Activated CD8-positive, alpha-beta memory T cell treated with anti-CD3 and anti-CD28 coated beads for 48 hours (primary cell): ENCODE measurements at places on chromosomes 1 and 21.
A peak's percentile ranks its signal among the peaks of the same experiment; 100 is the strongest.

DNA sequence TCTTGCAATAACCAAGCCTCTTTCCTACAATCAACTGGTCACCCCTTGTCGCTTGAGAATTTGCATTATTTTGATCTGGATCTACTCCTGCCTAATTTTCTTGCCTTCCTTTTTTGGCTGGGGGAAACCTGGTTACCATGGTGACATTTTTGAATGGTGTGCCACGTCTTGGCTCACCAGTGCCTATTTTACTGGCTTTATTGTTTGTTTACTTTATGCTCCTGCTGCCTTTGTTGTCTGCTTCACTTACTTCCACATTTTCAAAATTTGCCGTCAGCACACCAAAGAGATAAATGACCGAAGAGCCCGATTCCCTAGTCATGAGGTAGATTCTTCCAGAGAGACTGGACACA is 743 bp downstream of the GPR52 start:
- no peak for DNase-seq

DNA sequence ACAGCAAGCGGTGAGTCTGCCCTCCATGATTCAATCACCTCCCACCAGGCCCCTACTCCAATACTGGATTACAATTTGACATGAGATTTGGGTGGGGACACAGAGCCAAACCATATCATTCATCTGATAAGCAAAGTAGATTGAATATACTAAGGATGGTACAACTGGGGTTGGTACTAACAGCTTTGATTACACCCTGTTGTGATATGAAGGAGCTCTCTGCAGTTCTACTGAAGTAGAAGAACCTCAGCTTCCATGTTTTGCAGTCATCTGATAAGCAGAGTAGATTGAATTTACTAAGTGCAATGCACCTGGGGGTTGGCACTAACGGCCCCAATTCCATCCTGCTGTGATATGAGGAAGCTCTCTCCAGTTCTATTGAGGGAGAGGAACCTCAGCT is 31.1 kb downstream of the RWDD3 start:
- no peak for DNase-seq

- no peak for DNase-seq
Observed at GRCh38 chr21:23694390-23694789, 1912.9 kb downstream of the MRPL39 start.

DNA sequence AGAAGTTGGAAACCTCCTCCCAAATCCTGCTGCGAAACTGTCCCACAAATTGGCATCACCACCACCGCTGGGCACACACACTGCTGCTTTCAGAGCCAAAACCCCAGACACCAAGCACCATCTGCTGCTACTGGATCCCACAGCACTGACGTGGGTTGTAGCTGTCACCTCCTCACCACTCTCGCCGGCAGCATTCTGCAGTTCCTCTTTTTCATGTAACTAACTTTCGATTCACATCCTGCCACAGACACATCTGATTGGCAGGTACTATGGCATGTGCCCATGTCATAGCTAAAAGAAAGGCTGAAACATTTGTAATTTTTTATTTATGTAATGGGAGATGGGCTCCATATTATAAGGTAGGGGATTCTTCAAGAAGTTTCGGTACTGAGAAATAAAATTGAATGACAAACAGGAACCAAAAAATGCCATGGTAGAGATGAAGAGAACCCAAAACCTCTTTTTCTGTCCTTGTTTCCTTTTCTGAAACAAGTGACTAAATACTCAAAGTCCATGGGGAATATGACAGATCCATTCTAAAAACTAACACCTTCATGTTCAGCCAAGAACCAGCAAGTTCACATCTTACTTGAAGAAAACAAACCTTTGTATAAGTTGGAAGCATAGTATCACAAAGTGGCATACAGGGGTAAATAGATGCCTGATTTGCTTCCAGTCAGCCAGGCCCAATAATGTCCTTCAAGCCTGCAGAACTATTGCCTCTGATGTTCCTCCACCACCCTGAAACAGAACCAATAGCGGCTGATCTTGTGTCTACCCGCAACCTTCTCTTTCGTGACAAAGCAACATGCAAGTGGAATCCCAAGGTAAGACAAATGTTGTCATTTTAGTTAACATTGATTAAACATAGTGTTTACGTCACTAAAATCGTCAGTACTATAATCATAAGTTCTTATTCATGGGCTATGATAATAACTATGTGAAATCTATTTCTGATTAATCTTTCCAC is 26.6 kb upstream of the RGS13 start:
- DNase-seq = peak; percentile 5

DNA sequence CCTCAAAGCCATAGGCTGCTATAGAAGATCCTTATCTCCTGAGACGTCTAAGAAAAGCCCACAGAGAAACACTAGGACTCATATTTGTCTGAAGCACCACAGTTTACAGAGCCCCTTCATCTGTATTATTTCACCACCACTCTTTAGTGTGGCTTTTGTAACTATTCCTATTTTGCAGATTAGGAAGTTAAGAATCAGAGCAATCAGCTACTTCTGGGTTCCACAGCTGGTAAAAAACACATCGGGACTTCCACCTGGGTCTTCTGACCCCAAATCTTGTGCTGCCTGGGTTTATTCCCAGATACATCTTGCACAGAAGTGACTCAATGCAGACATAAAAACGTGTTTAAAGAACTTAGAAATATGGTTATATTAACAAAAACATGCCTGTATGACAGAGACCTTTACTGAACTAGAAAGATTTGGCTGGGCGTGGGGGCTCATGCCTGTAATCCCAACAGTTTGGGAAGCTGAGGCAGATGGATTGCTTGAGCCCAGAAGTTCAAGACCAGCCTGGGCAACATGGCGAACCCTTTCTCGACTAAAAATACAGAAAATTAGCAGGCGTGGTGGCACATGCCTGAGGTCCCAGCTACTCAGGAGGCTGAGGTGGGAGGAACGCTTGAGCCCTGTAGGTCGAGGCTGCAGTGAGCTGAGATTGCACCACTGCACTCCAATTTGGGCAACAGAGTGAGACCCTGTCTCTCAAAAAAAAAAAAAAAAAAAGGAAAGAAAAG is 40.9 kb downstream of the ELK4 start:
- DNase-seq = no peak

- DNase-seq = no peak
Observed at GRCh38 chr21:19340303-19340702, 936.7 kb upstream of the TMPRSS15 start.

DNA sequence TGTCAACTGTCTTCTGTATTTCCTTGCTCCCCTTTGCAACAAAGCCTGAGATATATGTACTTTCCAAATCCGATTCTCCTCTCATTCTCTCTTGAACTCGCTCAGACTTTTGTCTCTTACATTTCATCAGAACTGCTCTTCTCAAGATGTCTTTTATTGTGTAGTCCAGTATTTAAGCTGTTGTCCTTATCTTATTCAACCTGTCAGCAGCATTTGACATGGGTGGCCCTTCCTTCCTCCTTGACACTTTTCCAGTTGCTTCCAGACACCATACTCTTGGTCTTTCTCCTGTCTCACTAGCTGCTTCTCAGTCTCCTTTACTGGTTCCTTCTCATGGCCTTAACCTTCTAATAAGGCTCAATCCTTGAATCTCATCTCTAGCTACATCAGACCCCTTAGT is 47.0 kb downstream of the TSNAX start:
- DNase-seq = no peak

- DNase-seq = no peak
Observed at GRCh38 chr1:116573431-116574095, 2.7 kb upstream of the CD58 start.

- DNase-seq = no peak
Observed at GRCh38 chr1:67142931-67143330, 8.2 kb upstream of the C1orf141 start.

- DNase-seq = no peak
Observed at GRCh38 chr1:204186597-204186996, 9.7 kb downstream of the KISS1 start.

- no peak for DNase-seq
Observed at GRCh38 chr1:181452746-181453145, 30.6 kb upstream of the CACNA1E start.

- DNase-seq = no peak
Observed at GRCh38 chr1:220500372-220500771, 27.6 kb upstream of the MARK1 start.

GRCh38 chr1:63705078-63705477 is 68.7 kb upstream of the ROR1 start:
- DNase-seq = no peak

GRCh38 chr1:22816067-22816775 is 105.6 kb downstream of the EPHB2 start:
- no peak for DNase-seq

GRCh38 chr1:100719490-100719889 is at the start of gene VCAM1:
Gene VCAM1 (plus strand): TSS chr1:100719742. CDS start chr1:100719861, 119 bp downstream.
- DNase-seq = peak; percentile 3

GRCh38 chr1:226109829-226110248 is 47.3 kb downstream of the H3-3A start:
- peak; percentile 70 for DNase-seq

DNA sequence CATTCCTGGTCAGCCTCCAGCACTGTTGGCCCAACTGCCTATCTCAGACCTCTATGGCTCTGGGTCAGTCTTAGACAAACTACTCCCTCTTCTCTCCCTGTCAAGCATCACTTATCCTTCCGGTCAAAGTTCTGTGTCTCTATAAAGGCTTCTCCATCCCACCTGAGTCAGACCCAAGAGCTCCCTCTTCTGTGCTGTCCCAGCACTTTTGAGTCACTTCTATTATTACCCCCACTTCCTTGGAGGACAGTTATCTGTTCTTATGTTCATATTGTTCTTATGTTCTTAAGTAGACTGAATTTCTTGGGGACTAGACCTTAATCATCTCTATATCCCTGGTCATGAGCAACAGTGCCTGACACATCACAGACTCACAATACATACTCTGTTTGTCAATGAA is 29.2 kb upstream of the IL10 start:
- DNase-seq = no peak

DNA sequence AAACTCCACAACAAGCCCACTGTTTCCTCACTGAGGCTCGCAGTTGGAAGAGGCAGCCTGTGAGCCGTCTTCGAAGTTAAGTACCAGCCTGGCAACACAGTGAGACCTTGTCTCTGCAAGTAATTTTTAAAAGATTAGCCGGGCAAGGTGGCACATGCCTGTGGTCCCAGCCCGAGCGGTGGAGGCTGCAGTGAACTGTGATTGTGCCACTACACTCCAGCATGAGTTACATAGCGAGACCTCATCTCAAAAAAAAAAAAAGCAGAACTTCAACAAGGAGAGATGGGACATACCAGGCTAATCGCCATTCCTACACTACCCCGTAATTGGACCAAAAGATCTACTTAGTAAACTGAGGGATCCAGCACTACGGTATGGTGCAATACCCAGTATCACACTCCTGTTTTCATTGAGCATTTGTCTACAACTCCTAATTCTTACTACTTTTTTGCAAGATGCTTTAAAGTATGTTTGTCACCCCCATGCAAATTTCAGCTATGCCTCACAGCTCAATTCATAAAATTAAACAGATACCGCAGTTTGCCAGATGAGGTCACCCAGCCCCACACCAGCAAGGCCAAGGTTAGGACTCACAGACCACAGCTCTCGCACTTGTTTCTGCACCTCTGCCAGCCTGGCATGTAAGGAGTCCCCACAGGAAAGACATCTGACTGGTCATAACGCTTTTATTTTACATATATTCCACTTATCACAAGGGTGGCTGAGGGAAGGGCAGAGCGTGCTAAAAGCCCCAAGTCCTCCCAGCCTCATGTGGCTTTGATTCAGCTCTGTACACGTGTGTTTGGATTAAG is 21.0 kb downstream of the SDE2 start:
- no peak for DNase-seq

DNA sequence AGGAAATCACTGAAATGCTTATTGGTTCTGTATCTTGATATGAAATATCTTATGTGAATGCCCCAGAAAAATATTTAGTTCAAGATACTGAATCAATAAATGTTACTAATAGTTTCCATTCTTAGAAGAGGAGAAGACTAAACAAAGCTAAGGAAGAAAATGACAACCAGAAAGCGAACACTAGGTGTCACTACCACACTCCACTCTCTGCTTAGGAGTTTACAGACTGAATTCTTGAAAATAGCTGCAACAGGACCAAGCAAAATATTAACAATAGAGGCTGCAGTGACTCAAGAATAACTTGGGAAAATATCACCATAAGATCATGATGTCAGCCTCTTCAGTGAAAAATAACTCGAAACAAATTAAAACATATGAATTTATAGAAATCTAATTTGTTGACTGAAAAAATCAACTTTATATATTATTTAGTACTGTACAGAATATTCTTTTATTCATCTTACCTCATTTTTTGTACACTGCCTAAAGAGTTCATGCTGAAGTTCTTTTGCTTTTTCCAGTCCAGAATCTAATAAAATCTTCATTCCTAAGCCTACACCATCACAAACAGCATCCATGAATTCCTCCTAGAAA is 61.6 kb downstream of the KIF14 start:
- no peak for DNase-seq

- DNase-seq = no peak
Observed at GRCh38 chr1:25897754-25898153, 8.5 kb downstream of the STMN1 start.

GRCh38 chr1:222464841-222465210 is 83.1 kb downstream of the HHIPL2 start:
- peak; percentile 78 for DNase-seq

GRCh38 chr21:30014886-30015285 is 75.1 kb upstream of the GRIK1 start:
- no peak for DNase-seq

DNA sequence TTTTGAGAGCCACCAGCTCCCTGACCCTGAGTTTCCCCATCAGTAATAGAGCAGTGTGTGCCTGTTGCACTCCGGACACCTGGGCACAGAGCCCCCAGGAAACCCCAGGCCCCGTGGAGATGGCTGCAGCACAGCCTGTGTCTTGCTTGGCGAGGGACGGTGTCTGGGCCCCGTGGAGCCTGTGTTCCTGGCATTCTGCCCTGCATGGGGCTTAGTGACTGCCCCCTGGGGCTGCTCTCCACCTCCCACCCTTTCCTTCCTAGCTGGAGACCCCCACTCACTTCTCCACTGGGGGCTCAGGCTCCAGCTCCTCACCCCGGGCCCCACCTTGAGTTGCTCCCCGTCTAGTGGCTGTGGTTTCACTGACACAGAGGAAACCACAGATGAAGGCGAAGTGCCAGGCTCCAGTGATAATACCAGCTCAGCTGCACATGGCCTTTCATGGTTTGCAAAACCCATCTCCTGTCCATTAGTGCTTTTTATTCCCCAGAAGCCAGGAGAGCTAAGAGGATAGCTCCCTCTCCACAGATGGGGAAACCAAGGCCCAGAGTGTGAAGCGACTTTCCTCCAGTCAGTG is 39.4 kb downstream of the DMRTB1 start:
- DNase-seq = no peak

GRCh38 chr1:220879509-220880361 is 492 bp downstream of the HLX start:
- no peak for DNase-seq

GRCh38 chr1:149849947-149850360 is 49.4 kb upstream of the BOLA1 start:
- DNase-seq = no peak

GRCh38 chr1:221891708-221892107 is 149.8 kb upstream of the DUSP10 start:
- DNase-seq = no peak

GRCh38 chr1:201171063-201172036 is 17.1 kb upstream of the TMEM9 start:
- peak; percentile 33 for DNase-seq

- no peak for DNase-seq
Observed at GRCh38 chr1:58837886-58838285, 54.0 kb upstream of the JUN start.

- DNase-seq = no peak
Observed at GRCh38 chr1:67855961-67856360, 22.7 kb upstream of the GNG12 start.
